AG04450 (cell line): ENCODE measurements at places on chromosomes 7 and 10.

DNA sequence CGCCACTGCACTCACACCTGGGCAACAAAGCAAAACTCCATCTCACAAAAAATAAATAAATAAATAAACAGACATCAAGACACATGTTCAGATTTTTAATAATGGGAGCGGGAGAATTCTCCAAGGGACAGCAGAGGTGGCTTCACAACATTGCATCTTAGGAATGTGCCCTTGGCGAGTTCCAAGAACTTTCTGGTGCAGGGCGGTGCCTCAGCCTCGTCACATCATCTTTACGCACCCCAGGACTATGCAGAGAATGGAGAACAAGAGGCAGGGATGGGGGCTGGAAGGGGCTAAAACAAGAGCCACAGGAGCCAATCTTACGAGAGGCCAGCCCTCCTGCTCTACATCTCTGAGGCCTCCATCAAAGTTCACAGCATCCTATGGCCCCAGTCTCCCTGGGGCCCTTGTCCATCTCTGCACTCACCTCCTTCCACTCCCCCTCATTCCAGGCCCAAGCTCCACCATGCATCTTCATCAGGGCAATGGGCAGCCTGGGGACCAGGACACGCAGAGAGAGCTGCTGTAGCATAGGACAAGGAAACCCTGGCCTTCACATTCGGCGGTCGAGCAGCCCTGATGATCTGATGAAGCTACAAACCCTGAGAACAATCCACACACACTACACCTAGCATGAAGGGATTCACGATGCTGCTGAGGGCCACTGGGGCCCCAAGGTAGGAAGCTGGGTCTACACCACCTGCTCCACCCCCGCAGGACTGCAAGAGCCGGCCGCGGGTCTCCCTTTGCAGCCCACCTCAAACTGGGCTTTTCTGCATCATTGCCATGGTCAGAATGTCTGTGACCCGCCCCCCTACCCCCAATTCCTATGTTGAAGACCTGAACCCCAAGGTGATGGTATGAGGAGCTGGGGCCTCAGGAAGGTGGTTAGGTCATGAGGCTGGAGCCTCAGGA lies 22.3 kb downstream of the TNS3 start:
- DNase-seq, result no peak

DNA sequence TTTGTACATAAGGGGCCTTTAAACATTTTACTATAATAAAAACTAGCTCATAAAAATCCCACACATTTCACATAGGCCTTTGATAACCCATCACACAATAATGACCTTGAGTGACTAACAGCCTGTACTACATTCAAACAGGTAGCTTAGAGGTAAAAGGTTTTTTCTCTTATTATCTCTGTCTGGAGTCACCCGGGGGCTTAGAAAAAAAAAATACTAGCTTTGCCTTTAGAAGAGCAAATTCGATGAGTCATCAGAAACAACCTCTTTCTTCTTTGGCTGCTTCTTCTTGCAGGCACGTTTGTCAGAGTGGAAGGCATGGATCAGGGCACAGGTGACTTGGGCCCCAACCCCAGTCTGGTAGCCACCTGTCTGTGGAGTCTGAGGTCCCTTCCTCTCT lies 43.4 kb upstream of the ADO start:
- DNase-seq, result no peak

DNA sequence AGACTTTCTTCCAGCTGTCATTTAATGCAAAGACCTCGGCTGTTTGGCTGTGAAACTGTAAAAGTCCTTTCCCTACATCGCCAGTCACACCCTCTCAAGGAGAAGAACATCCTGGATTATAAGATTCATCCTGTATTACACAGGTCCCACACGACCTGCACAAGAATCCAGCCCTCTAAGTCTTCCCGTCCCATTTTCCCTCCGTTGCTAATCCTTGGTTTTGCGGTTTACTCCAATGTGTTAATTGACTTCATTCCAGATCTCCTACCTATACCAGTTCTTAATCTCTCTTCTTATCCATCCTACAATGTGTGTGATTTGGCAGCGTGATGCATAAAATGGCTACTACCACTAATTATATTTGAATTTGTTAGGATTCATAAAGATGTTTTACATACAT lies 110.4 kb downstream of the COL28A1 start:
- no peak for DNase-seq

DNA sequence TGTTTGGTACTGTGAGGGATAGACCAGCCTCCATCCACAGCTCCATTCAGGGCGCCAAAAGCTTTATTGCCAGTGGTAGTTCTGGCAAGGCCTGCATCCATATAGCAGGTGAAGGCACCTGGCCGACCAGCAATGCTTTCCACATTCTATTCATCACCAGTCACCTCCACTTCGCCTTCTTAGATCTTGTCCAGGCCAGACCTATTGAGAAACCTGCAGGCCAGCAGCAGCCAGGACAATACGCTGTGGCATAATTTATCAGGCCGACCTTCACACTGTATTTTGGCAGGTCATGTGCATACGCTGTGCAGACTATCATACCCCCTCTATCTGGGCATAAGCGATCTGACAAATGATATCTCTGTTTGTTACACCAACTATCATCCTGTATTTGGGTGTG lies 15.2 kb upstream of the KNDC1 start:
- DNase-seq, result no peak

DNA sequence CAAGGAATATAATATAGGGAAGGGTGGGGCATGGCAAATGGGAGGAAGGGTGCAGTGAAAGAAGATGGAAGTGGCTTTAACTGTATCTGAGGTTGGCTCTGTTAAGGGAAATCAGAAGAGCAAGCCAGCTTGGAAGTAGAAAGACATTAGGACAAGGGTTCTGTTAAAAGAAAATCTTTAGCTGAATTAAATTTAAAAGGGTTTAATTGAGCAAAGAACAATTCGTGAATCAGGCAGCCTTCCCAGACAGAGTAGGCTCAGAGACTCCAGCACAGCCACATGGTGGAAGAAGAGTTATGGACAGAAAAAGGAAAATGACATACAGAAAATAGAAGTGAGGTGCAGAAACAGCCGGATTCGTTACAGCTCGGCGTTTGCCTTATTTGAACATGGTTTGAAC lies 42.0 kb downstream of the FAM13C start:
- DNase-seq, result no peak

DNA sequence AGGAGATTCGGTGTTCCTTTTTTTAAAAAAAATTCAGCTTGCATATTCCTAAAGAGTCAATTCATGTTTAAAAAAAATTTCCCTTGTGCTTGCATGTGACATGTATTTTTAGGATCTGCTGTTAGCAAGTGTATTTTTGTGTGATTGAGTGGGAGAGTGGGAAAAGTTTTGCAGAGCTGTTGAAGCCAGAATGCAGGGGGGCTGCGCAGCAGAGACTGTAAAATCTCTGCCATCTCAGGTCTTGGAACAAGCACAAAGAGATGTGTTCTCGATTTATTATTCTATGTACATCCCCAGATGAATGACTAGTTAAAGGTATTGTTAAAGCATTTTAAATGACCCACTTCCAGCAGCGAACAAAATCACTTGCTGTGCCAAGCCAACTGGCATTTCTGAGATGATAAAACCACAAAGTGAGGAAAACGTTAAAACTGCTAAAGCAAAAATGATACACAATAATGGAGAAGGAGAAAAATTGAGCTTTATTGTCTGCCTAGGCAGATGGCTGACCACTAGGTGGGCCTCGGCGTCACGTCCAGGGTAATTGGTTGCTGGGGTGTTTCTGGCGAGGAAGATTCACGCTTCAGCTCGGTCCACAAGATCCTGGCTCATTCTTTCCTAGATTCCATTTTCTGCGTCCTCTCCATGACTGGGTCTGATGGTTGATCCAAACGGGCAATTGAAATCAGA lies 67.0 kb upstream of the ATRNL1 start:
- no peak for DNase-seq

DNA sequence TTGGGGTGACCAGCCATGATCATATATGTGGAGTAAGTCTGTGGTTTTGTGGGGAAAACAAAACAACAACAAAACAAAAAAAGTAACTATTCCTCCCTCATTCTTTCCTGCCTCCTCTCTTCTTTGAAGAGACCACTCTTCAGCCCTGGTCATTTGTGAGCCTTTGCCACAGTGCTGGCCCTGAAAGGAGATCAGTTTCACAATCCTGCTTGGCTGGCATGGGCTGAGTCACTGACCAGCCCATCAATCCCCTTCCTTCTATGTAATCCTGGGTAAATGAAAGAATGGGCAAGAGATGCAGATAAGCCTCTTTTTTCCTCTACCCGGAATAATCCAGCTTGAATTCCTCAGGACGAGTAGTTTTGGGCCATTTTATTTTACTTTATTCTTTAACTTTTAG lies 13.6 kb downstream of the CSTF2T start:
- no peak for DNase-seq

DNA sequence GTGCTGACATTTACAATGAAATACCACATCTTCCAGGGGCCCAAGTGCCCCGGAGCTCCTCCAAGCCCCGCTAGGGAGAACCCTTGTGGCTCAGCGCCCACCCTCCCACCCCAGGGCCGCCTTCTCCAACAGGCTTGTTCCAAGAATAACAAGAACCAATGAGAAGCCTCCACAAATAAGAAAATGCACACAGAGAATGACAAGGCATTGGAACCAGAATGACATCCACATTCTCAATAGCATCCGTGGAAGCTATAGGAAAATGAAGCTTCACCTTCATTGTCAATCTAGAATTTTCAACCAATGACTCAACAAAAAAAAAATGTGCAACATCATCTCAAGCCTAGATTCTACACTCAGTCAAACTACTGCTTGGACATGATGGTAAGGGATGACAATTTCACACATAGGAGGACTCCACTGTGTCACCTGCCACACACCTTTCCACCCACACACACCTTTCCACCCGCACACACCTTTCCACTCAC lies 50.4 kb upstream of the PPP2R2D start:
- DNase-seq, result no peak

DNA sequence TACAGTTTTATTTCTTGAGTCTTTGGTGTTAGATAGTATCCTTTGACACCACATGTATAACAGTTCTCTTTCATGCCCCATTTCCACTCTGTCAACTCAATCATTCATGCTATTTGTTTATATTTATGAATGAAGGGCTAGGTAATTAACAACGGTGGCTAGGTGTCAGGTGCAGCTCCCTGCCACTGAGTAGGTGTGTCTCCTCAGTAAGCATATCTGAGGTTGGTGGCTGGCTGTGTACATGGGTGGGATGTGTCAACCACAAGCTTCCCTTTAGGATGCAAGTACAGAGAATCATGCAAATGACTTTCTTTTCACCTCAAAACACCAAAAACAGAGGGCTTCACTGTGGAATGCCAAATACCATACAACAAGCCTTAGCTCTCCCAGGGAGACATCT lies 83.4 kb downstream of the ZNF365 start:
- DNase-seq, result no peak

GRCh38 chr10:88490231-88490980 lies 92.7 kb downstream of the RNLS start:
- DNase-seq, result no peak
